ENCODE measurements at places on chromosomes 11 and 22.
A peak's percentile ranks its signal among the peaks of the same experiment; 100 is the strongest.

DNA sequence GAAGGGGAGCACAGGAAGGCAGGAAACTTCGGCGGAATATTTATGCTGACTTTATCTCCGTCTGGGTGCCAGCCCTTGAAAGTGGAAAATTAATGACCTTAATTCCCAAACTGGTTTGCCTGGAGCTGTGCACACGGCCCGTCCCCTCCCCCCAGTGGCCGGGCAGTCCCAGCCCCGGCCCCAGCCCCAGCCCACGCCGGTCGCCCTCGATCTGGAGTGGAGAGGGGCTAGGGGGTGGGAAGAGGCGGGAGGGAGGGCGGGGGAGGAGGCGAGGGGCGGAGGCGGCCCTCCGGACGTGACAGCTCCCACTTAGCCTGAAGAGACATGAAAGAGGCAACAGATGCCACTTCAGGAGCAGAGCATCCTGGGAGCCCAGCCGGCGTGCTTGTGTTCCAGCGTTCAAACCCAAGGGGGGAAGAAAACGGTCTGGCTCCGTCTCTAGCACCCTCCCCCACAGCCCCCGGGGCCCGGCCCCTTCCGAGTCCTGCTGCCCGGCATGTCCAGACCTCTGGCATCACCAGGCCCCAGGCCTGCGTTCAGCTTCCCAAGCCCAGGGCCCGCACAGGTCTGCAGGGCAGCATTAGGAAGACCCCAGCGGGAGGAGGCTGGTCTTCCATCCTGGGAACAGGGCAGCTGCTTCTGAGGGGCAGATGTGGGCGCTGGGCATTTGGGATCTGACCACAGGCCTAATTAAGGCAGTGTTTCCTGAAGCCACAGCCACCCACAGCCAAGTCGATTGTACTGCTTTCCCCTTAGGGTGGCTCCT is 20.0 kb upstream of the LMO1 start:
- DNase-seq: no peak

- no peak for DNase-seq
These were observed 22.2 kb downstream of the NUP50 start for GRCh38 chr22:45185718-45186514.

DNA sequence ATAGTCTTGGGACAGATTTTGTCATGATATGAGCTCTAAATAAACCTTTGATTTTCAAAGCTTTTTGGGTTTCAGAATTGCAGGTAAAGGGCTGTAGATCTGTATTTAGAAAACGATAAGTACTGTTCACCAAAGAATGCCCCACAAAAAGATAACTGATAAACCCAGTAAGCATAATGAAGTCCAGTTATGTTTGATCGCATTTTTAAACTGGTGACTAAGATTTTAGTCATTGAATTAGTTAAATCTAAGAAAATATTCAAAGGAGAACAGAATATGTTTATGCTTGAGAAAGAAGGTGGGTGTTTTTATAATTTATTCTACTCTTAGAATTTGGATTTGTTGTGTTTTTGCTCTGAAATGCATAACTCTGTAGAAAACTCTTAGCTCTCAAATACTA is 11.6 kb downstream of the DEPDC7 start:
- DNase-seq: no peak

DNA sequence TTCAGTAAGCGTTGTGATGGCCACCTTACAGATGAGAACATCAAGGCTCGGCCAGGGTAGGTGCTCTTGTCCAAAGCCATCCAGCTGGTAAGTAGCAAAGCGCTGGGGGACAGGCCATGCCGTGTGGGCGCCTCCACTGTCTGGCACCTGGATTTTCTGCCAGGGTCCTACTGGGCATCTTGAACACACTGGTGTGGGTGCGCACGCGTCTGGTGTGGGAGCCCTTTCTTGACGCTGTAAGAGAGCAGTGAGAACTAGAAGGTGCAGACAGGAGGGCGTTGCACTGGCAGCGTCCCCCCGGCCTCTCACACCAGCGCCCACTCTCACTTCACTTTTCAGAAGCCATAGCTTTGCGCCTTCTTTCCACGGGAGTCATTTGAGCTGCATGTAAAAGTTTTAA is 296.6 kb downstream of the TBC1D22A start:
- no peak for DNase-seq

GRCh38 chr22:29587938-29588699 is 7.2 kb upstream of the NIPSNAP1 start:
- DNase-seq: no peak

GRCh38 chr22:24155627-24156140 is 25.6 kb upstream of the SUSD2 start:
- DNase-seq: peak; percentile 78

Measured in cerebellum (tissue), 4 donors.